Uterus (tissue), 4 donors: ENCODE measurements at places on chromosomes 5 and 9. TPM values are rescaled to one million over a fixed set of nuclear protein-coding genes. Genes with fewer than 3 reads are reported as not detected.

PCDHA6 gene
- 1.3 TPM for total RNA-seq

DNA sequence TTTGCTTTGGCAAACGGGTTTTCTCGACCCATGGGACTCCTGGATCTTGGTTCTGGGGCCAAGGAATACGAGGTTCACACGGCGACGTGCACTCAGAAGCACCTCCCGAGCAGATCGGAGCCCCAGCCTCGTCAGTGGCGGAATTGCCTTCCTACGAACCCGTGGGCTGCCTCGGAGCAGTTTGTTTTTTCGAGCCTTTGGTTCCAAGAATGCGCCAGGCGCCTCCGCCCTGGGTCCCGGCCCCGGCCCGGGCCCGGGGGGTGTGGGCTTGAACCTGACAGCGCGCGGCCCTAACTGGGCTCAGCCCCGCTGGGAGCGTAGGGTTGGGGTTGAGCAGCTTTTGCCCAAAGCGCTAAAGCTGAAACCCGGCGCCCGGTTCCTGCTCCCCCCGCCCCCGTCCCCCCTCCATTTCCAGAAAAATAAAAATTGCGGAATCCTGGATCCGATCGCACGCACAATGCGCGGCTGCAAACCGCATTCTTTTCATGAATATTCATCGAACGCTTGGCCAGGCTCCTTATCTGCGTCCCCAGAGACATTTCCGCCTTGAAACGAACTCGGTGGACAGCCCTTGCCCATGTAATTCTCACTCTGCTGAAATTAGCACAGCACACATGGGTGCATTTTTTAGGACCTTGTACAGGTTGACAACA lies 1.0 kb downstream of the BASP1 start:
- H3K27ac ChIP-seq = peak overlapping the region; percentile 76
- peak overlapping the region; percentile 64 for H3K4me3 ChIP-seq
- H3K27me3 ChIP-seq = no peaks in the 10 kb centered on the region
- no peaks in the 10 kb centered on the region for H3K36me3 ChIP-seq
- DNase-seq = peak; percentile 21

GRCh38 chr9:134056483-134057306 lies 11.1 kb downstream of the BRD3 start:
- H3K4me1 ChIP-seq = peaks cover 6% of the 10 kb centered on the region
- no peaks in the 10 kb centered on the region for H3K27me3 ChIP-seq
- no peak for DNase-seq
- no peaks in the 10 kb centered on the region for H3K36me3 ChIP-seq
- peak overlapping the region; percentile 1 for H3K27ac ChIP-seq

DNA sequence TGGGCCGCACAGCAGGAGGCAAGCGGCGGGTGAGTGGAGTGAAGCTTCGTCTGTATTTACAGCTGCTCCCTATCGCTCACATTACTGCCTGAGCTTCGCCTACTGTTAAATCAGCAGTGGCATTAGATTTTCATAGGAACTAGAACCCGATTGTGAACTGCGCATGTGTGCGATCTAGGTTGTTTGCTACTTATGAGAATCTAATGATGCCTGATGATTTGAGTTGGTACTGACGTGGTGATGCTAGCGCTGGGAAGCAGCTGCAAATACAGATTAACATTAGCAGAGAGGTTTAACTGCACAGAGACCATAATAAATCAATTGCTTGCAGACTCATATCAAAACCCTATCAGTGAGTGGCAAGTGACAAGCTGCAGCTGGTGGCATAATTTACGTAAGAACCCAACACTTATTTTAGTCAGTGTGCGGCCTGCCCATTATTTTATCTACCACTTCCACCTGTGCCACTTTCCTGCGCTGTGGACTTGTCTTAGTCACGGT lies 133.4 kb upstream of the CDH9 start:
- H3K4me1 ChIP-seq = no peaks in the 10 kb centered on the region
- no peaks in the 10 kb centered on the region for H3K27me3 ChIP-seq
- no peak overlapping the region for H3K4me3 ChIP-seq
- no peaks in the 10 kb centered on the region for H3K36me3 ChIP-seq
- no peak overlapping the region for H3K27ac ChIP-seq

GRCh38 chr5:79702606-79703380 lies 13.2 kb downstream of the CMYA5 start:
- no peak for DNase-seq
- H3K4me1 ChIP-seq = no peaks in the 10 kb centered on the region
- no peak overlapping the region for H3K4me3 ChIP-seq
- H3K27ac ChIP-seq = no peak overlapping the region
- no peaks in the 10 kb centered on the region for H3K27me3 ChIP-seq

GRCh38 chr9:70411121-70411929 lies 3.1 kb downstream of the KLF9 start:
- peak overlapping the region; percentile 100 for H3K27ac ChIP-seq
- H3K4me1 ChIP-seq = no peaks in the 10 kb centered on the region
- no peaks in the 10 kb centered on the region for H3K27me3 ChIP-seq
- H3K4me3 ChIP-seq = peak overlapping the region; percentile 72
- peak; percentile 60 for DNase-seq

GEMIN5 gene
- 10.0 TPM for total RNA-seq

- no peak for DNase-seq
- no peak overlapping the region for H3K27ac ChIP-seq
- H3K27me3 ChIP-seq = no peaks in the 10 kb centered on the region
- H3K4me3 ChIP-seq = no peak overlapping the region
Measured at GRCh38 chr5:132310141-132310834, 16.1 kb downstream of the SLC22A4 start.

DNA sequence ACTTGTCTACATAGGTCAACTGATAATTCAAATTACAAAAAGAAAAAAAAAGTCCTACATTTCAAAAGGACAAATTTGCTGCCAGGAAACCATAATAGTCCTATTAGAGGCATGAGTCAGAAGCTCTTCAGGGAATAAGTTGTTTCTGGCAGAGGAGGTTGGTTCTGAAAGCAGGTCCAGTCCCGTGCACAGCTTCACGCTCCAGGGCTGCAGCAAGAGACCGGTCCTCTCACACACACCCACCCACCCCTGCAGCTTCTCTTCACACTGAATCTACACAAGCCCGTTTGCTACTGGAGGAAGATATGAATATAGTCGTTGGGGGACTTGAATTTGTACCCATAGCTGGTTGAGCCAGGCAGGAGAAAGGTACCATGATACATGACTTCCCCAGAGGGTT lies 36.9 kb upstream of the SLC1A3 start:
- no peaks in the 10 kb centered on the region for H3K27me3 ChIP-seq
- H3K4me3 ChIP-seq = no peak overlapping the region
- no peaks in the 10 kb centered on the region for H3K4me1 ChIP-seq

GRCh38 chr5:158591301-158591863 lies 508.3 kb downstream of the EBF1 start:
- no peaks in the 10 kb centered on the region for H3K4me1 ChIP-seq
- DNase-seq = peak; percentile 19
- H3K27ac ChIP-seq = no peak overlapping the region
- H3K4me3 ChIP-seq = no peak overlapping the region

IL9 gene
- total RNA-seq = not detected

DNA sequence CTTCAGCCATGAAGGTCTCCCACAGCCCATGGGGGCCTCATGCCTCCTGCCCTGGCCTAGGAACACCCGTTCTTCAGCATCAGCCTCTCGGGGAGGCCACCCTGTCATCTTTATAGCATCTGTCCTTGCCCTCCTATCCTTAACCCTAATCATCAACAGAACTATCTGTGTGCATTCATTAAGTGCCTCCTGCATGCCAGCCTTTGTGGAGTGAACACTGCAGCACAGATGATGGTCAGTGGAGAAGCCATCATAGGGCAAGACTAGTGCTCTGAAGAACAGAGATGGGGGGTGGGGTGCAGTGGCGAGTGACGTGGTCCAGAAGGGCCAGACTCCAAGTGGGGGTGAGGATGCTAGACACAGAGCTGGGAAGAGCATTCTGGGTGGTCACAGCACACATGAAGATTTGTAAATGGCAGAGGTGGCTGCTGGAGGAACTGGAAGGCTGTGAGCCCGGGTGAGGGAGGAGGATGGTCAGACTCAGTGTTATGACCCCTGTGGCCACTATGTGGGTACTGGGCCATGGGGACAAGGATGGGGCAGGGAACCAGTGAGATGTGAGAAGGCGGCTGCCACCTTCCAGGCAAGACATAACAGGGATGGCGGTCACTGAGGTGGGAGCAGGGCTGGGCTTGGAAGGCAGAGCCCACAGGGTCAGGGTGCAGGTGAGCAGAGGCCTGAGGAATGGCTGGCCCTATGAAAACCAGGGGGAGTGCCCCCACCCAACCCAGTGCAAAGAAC lies 3.6 kb upstream of the CARD19 start:
- H3K27ac ChIP-seq = peak overlapping the region; percentile 63
- H3K4me3 ChIP-seq = no peak overlapping the region
- DNase-seq = peak; percentile 15
- no peaks in the 10 kb centered on the region for H3K4me1 ChIP-seq

- no peaks in the 10 kb centered on the region for H3K4me1 ChIP-seq
- no peaks in the 10 kb centered on the region for H3K36me3 ChIP-seq
- no peak for DNase-seq
- no peak overlapping the region for H3K4me3 ChIP-seq
- H3K27ac ChIP-seq = no peak overlapping the region
Measured at GRCh38 chr9:131788851-131789250, 49.0 kb upstream of the RAPGEF1 start.

FOXD4L4 gene
- 0.35 TPM for total RNA-seq

FRMPD1 gene
- not detected for total RNA-seq

DNA sequence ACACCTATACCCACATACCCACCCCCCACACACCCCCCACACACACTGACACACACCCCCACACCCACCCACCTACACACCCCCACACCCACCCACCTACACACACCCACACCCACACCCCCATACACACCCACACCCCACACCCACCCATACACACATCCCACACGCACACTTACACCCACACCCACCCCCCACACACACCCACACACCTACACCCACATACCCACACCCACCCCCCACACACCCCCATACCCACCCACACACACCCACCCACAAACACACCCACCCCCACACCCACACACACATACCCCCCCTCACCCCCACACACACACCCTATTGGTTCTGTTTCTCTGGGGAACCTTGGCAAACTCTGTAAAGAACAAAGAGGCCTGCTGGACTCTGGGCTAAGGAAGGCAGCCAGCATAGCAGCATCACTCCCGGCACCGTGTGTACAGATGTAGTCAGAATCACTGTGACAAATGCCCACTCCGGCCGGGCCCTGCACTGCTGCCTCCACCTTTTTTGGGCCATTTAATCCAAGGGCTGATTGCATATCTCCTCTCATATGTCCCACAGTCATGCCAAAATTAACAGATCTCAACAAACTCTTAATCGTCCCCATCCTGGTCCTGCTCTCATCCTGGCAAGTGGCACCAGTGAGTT lies 42.3 kb downstream of the COL23A1 start:
- H3K4me3 ChIP-seq = no peak overlapping the region
- no peak overlapping the region for H3K27ac ChIP-seq
- no peaks in the 10 kb centered on the region for H3K36me3 ChIP-seq
- H3K4me1 ChIP-seq = no peaks in the 10 kb centered on the region
- no peak for DNase-seq

DNA sequence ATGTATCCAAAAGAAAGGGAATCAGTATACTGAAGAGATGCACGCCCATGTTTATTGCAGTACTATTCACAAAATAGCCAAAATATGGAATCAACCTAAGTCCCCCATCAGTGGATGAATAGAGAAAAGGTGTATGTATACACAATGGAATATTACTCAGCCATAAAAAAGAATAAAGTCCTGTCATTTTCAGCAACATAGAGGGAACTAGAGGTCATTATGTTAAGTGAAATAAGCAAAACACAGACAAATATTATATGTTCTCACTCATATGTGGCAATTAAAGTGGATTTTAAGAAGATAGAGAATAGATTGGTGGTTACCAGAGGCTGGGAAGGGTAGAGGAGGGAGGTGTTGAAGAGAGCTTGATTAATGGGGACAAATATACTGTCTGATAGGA lies 88.6 kb downstream of the NIPBL start:
- no peak overlapping the region for H3K4me3 ChIP-seq
- no peaks in the 10 kb centered on the region for H3K27me3 ChIP-seq
- no peak for DNase-seq
- H3K27ac ChIP-seq = no peak overlapping the region
- no peaks in the 10 kb centered on the region for H3K36me3 ChIP-seq
- H3K4me1 ChIP-seq = no peaks in the 10 kb centered on the region

- DNase-seq = no peak
- peaks cover 8% of the 10 kb centered on the region for H3K27me3 ChIP-seq
- H3K4me3 ChIP-seq = no peak overlapping the region
- H3K27ac ChIP-seq = no peak overlapping the region
Measured at GRCh38 chr5:927172-928015, 34.7 kb downstream of the TRIP13 start.

PCDHB14 gene
- total RNA-seq = 7.1 TPM

XRCC4 gene
- 5.5 TPM for total RNA-seq

- no peaks in the 10 kb centered on the region for H3K36me3 ChIP-seq
- H3K27ac ChIP-seq = no peak overlapping the region
- no peaks in the 10 kb centered on the region for H3K27me3 ChIP-seq
Measured at GRCh38 chr5:43432486-43433375, 20.5 kb upstream of the CCL28 start.

DNA sequence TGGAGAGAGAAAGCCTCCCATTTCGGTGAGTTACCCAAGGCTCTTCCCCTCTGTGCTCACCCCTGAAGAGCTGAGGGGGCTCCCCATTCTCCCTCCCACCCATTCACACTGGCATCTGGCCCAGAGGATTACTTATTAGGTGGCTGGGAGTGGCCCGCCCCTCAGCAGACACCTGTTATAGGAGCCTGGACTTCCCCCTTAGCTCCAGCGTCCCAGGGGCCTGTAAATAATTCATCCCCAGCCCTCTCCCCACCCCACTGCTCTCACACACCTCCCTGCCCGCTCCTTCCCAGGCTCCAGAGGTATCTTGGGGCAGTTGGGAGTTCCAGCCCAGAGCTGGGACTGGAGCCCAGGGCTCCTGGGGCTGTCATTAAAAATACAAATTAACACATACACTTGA lies 11.6 kb upstream of the SLC6A7 start:
- DNase-seq = no peak
- H3K4me1 ChIP-seq = no peaks in the 10 kb centered on the region
- H3K27me3 ChIP-seq = no peaks in the 10 kb centered on the region
- H3K4me3 ChIP-seq = no peak overlapping the region
- no peak overlapping the region for H3K27ac ChIP-seq
